ENCODE measurements at places on chromosomes 1 and 21.

- no peak for DNase-seq
Measured at GRCh38 chr1:6870086-6870485, 84.8 kb downstream of the CAMTA1 start.

- DNase-seq = no peak
Measured at GRCh38 chr1:153951801-153952200, 5.3 kb upstream of the DENND4B start.

- no peak for DNase-seq
Measured at GRCh38 chr1:43913666-43914360, 19.8 kb upstream of the ARTN start.

- DNase-seq = no peak
Measured at GRCh38 chr1:84571150-84571535, 3.1 kb downstream of the CTBS start.

DNA sequence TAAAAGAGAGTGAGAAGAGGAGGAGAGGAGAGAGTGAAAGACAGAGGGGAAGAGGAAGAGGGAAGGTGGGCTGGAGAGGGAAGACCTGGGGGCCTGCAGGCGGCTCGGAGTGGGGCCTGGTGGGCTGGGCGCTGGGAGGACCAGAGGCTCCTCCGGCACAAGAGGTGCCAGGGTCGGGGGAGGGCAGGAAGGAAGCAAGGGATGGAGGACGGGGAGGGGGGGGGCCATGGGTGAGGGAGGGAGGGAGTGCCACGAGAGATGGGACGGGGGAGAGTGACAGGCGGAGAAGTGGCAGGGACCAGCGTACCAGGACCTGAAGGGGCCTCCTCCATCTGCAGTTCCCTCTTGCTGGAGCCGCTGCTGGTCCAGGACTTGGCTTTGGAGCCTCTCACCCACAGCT, 87.7 kb downstream of the CASZ1 start:
- DNase-seq = no peak

GRCh38 chr1:34549199-34549598, 205.6 kb upstream of the GJB5 start:
- DNase-seq = no peak

GRCh38 chr1:110897681-110898080, 24.7 kb downstream of the CD53 start:
- no peak for DNase-seq

DNA sequence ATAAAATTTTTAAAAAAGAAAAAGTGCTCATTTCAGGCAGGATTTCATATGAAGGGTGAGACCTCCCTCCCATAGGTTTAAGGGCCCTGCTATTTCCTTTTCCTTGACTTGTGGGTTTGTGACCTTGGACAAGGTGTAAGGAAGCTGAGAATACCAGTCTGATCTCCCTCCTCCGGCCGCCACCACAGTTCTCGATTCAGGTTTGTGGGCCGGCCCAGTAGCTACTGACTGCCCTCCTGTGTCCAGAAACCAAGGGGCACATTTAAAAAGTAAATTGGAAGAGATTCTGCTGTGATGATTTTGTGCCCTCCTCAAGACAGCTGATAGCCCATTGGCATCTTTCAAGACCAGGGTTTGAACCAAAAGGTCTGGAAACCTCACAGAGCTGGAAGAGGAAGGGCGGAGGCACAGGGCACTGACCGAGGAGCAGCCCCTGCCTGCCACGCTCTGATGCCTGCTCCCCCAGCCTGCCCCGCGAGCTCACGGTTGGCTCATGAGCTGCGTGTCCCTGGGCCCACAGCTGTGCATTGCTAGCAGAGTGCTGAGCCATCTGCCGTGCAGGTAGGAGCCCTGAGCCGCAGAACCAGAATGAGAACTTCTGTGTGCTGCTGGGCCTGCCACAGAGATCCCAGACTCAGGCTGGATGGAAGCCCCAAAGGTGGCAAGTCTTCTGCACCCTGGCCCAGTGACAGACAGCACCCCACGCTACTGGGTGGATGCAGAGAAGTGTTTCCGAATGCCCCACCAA, 348.7 kb downstream of the NPHP4 start:
- DNase-seq = no peak

GRCh38 chr1:17401841-17402240, 29.8 kb downstream of the PADI6 start:
- no peak for DNase-seq

- DNase-seq = no peak
Measured at GRCh38 chr1:212710566-212710965, 10.9 kb upstream of the BATF3 start.

GRCh38 chr21:18542081-18542480, 138.5 kb upstream of the TMPRSS15 start:
- no peak for DNase-seq

DNA sequence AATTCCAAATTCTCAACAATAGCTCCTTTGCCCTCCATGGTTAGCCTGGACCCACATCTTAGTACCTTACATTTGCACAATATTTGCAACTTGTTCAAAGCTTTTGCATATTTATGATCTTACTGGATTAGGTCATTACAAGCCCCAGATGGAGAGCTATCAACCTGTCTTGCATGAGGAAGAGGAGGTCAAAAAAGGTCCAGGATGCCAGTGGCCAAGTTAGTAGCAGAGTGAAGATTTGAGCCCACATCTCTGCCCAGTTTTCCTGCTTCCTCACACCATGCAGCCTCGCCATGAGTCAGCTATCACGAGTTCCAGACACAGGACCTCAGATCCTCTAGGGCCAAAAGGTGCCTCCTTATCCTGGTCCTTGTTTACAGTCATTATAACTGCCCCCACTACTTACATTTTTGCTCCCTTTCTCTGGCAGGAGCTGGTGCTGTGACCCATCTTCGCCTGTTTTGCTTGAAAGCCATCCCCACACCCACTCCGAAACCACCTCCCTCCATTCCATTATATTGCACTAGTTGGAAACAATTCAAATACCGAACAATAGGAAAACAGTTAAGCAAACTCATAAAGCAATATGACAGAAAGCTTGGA, 5.0 kb upstream of the AHCYL1 start:
- DNase-seq = no peak

- no peak for DNase-seq
Measured at GRCh38 chr21:42846221-42846620, 33.1 kb downstream of the WDR4 start.

DNA sequence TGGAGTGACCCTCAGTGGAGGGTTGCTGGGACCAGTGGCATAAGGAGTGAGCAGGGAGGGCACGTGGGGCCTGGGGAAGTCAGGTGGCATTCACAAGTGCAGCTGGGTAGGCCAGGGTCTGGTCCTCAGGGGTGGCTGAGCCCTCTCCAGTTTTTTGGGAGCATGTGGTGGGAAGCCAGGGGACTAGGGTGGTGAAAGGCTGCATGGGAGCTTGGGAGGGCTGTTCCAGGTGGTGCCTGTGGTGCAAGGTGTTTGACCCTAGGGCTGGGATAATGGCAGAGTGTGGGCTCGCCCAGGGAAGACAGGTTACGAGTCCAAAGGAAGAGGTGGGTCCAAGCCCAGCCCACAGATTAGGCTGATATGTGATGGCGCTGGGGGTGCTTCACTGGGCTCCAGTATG, 30.5 kb downstream of the MAN1C1 start:
- DNase-seq = no peak
